ENCODE measurements at places on chromosomes 3 and 15. TPM values are rescaled to one million over a fixed set of nuclear protein-coding genes. Genes with fewer than 3 reads are reported as not detected.

DNA sequence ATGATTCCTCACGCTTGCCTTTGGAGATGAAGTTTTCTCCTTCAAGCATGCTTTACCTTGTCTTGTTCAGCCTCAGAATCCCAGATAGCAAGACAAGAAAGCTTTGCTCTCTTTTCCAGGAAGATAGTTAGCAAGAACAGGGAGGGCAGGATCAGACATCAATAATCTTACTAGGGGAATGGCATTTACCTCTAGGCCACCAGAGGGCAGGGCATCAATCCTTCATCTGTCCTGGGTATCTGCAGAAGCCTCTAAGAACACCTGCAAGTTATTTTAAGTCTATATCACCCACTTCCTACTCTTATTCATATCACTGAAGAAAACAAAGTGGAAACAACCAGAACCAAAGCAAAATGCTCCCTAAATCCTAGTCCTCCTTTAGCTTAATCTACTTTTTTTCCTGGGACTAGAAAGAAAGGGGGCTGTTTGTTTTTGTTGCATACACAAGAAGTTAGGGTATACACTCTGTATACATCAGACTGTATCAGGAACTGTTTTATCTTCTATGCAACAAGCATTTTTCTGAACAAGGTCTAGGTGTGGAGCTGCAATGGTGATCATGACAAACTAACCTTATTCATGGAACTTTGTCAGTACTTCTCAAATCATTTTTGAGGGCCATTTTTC lies 862.5 kb downstream of the CADM2 start:
- no peak for DNase-seq

The CLEC3B gene
- 0.24 TPM for total RNA-seq

- no peak for DNase-seq
Measured at GRCh38 chr15:100772478-100772877, 107.2 kb upstream of the ALDH1A3 start.

DNA sequence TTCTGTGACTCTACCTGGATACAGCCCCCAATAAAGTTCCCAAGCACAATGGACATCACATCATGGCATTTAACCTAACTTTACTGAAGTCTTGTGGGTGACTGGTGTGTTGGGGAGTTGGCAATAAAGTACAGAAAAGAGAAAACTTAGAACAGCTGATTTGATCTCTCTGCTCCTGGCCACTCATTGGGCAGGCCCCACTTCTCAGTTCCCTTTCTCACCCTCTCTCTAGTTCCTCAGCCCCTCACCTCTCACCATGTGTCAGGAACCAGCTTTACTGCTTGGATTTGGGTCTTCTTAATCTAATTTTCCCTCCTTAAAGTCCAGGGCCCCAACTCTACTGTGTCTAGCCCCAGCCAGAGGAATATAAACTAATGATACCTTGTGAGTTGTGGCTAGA lies 713 bp upstream of the MUC13 start:
- DNase-seq, result no peak

GRCh38 chr3:13567684-13568514 lies 19.0 kb downstream of the FBLN2 start:
- DNase-seq, result peak; percentile 39

All from CD8-positive, alpha-beta memory T cell (primary cell).